Activated CD8-positive, alpha-beta T cell treated with anti-CD3 and anti-CD28 coated beads, Interleukin-2, amount 10 ng/mL, durations not matched to agents 7 days and 5 days (primary cell): ENCODE measurements at places on chromosomes 4 and X. TPM values are rescaled to one million over a fixed set of nuclear protein-coding genes. Genes with fewer than 3 reads are reported as not detected.

Gene MPP1
- total RNA-seq = 72.6 TPM

DNA sequence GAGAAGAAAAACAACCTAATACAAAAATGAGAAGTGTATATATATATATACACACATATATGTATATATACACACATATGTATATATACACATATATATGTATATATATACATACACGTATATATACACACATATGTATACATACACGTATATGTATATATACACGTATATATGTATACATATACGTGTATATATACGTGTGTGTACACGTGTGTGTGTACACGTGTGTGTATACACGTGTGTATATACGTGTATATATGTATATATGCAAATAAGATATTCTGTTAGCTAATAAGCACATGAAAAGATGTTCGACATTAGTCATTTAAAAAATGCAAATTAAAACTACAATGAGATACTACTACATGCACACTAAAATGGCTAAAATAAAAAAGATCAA is 92.7 kb upstream of the MAGEA10 start:
- H3K36me3 ChIP-seq = no peaks in the 10 kb centered on the region
- H3K4me3 ChIP-seq = no peak overlapping the region
- no peaks in the 10 kb centered on the region for H3K27me3 ChIP-seq
- H3K4me1 ChIP-seq = no peaks in the 10 kb centered on the region
- DNase-seq = no peak

Gene TIMM17B
- total RNA-seq = 44.1 TPM

DNA sequence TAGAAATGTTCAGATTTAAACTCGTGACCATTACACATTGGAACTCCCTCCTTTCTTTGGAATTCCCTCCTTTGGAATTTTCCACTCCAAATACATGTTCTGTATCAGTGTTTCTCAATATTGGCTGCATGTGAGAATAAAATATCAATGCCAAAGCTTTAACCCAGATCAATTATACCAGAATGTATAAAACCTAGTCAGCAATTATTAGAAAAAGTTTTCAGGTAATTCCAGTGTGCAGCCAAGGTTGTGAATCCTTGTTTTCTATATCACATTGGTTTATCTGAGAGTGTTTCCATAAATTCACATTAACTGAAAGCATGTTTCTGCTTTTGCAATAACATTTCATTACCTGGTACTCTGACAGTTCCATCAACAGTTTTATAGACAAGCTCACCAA is 394.3 kb downstream of the MAPK10 start:
- no peak overlapping the region for H3K4me3 ChIP-seq
- no peaks in the 10 kb centered on the region for H3K36me3 ChIP-seq
- no peaks in the 10 kb centered on the region for H3K4me1 ChIP-seq

Gene SLC6A14
- not detected for total RNA-seq

Gene AADAT
- not detected for total RNA-seq

Gene SULT1B1
- total RNA-seq = 1.1 TPM

GRCh38 chr4:24753519-24753918 is 41.9 kb upstream of the SOD3 start:
- H3K4me3 ChIP-seq = no peak overlapping the region
- no peak overlapping the region for H3K27ac ChIP-seq
- H3K27me3 ChIP-seq = peaks cover 3% of the 10 kb centered on the region
- H3K36me3 ChIP-seq = no peaks in the 10 kb centered on the region
- no peak for DNase-seq

- H3K4me3 ChIP-seq = no peak overlapping the region
- H3K36me3 ChIP-seq = no peaks in the 10 kb centered on the region
- no peaks in the 10 kb centered on the region for H3K27me3 ChIP-seq
These were observed 127.8 kb upstream of the TBL1X start for GRCh38 chrX:9337046-9337445.

GRCh38 chr4:104425948-104426347 is 68.7 kb downstream of the CXXC4 start:
- no peaks in the 10 kb centered on the region for H3K36me3 ChIP-seq
- no peak overlapping the region for H3K4me3 ChIP-seq
- H3K27ac ChIP-seq = no peak overlapping the region
- DNase-seq = no peak
- no peaks in the 10 kb centered on the region for H3K4me1 ChIP-seq
- H3K27me3 ChIP-seq = no peaks in the 10 kb centered on the region

DNA sequence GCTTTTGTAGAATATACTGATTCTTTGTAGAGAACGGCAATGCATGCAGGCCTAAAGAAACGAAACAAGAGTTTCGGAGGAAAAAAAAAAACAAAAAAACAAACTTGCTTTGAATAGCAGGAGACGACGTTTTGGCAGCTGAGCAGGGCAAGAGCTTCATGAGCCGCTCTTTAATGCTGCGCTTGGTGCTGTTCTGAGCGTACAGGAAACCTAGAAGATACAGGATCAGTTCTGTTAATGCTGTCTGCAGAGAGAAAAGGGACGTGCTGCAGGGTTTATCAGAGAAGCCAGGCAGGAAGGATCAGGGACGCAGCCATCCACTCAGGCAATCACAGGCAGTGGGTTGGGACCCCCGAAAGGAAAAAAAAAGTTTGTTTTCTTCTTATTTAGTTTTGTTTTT is 182.2 kb downstream of the PACRGL start:
- no peaks in the 10 kb centered on the region for H3K36me3 ChIP-seq
- no peaks in the 10 kb centered on the region for H3K4me1 ChIP-seq
- DNase-seq = no peak
- H3K27ac ChIP-seq = no peak overlapping the region
- H3K27me3 ChIP-seq = no peaks in the 10 kb centered on the region
